ENCODE measurements at places on chromosomes 2 and 18.

GRCh38 chr18:79424008-79424565 lies 28.4 kb downstream of the NFATC1 start:
- no peak for DNase-seq

DNA sequence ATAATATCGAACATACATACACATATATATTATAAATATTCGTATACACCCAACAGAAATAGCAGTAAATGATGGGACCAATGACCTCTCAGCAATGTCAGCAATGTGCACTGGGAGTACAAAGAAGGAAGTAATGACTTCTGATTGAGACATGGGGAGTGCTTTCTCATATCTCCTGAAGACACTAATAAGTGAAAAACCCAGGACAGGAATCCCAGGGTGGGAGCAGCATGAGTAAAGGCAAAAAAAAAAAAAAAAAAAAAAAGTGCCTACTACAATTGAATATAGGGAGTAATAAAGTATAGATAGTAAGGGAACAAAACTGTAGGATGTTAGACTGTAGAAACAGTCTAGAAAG lies 491.3 kb downstream of the IRS1 start:
- no peak for DNase-seq

- no peak for DNase-seq
These were observed 17.6 kb upstream of the PPP4R1 start for GRCh38 chr18:9631814-9632496.

DNA sequence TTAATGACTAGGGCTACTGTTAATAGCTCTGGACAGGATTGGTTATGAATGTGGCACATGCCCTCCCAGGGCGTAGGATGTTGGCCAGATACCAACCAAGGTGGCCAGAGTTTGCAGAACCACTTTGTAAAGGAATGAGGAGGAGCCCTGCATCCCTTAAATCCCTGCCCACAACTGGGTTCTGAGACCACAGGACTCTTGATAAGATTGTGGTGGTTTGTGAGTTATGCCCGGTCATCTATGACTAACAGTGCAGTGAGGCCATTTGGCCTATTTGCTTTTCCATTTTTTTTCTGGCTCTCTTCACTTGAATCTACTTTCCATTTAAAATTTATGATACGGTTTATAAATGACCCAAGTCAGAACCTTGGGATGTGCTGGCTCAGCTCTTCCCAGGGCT lies 294.5 kb downstream of the PRKCE start:
- no peak for DNase-seq

- DNase-seq: no peak
These were observed 80.8 kb upstream of the ACSL3 start for GRCh38 chr2:222780051-222780450.

GRCh38 chr18:49731421-49731841 lies 81.9 kb downstream of the ACAA2 start:
- DNase-seq: no peak

DNA sequence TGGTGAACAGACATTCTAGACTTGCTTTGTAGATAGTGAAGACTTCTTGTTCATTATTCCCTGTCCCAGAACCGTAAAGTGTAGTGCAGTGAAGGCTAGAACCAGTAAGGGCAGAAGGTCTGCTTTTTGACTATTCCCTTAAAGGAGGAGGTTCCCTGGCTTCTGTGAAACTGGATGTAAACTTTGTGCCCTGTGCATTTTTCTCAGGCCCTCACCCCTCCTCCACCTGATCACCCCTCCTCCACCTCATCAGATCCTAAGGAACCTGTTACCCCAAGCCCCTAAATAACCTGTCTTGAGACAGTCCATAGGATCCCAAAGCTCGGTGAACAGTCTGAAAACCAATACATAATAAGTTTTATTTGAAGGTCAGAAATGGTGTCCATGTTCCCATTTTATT lies 33.7 kb downstream of the SFT2D3 start:
- DNase-seq: no peak

DNA sequence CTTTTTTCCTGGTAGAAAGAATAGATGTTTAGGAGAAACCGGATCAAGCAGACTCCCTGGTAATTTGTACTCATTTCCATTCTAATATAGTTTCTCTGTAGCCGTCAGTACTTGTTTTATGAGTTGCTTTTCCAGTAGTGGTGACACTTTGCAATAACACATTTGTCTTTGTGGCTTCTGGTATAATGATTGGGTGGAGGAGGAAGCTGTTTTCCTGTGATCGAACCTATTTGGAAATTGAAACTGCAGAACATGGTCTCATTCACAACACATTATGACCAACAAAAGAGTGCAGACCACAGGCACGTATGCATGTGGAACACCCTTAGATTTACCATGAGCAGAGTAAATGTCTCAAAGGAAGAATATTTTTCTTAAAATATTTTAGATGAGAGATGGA lies 7.6 kb upstream of the SERPINB12 start:
- DNase-seq: no peak

GRCh38 chr18:74796841-74797576 lies 199.3 kb downstream of the ZNF407 start:
- no peak for DNase-seq

DNA sequence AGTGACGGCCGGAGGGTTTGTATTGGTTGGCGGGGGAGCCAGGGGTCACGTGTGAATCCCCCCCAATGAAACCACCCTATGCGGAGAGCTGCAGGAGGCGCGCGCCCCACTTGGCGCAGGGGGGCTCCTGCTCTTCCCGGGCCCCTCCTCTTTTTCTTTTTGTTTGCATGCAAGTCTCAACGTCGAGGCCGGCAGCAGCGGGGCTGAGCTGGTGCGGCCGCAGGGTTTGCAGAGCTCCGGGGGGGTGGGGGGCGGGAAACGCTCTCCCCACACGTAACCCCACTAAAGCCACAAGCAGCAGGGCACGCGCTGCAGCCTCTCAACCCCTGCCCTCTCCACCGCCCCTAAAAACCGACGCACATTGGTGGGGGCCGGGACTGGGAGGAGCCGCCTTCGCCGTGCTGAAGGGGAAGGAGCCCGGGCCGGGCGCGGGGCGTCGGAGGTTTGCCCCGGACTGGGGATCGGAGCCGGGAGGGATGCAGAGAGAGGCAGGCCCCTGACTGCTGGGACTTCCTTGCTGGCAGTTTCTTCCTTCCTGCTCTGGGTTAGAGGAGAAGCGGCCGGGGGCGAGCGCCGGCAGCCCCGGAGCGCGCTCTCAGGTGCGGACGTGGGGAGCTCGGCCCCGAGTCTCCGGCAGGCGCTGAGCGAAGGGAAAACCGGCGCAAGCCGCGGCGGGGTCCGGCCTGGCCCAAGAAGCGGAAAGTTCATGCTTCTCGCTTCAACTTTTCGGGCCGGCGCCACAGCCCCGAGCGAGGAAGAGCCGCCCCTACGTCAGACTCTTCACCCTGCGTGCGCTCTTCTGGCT lies 864 bp downstream of the LBH start:
- DNase-seq: peak; percentile 73

DNA sequence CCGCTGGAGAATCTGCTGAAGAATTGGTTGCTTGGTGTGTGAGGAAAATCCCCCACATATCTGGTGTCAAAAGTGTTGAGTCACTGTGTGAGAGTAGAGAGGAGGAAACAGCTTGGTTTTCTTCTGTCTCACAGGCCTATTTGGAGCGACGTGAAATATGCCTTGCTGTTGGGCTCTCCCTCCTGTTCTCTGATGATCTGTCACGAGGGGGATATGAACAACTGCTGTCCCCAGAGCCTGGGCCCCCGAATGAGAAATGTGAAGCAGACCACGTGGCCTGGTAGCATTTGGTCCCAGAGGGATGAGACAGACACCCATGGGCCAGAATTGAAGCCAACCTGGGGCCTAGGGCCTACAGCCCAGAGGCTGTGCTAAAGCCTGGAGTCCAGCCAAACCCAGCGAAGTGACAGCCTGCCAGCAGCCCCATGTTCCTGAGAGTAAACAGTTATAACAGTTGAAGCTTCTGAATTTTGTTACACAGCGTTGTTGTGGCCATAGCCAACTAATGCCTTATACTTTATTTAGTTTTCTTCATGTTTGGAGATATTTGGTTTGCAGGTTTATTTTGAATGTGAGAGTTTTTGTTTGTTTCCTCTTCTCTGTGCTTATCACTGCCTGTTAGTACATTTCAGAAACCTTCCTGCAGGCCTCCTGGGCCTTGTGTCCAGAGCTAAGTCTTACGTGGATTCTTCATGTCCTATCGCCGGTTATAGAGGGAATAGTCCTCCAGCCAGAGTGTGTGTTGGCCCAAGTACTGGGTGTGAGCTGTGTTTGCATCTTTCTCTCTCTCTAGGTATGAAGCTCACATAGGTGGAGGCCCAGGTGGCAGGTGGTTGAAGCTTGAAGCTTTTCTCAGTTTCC lies 18.7 kb upstream of the COLEC12 start:
- DNase-seq: no peak

DNA sequence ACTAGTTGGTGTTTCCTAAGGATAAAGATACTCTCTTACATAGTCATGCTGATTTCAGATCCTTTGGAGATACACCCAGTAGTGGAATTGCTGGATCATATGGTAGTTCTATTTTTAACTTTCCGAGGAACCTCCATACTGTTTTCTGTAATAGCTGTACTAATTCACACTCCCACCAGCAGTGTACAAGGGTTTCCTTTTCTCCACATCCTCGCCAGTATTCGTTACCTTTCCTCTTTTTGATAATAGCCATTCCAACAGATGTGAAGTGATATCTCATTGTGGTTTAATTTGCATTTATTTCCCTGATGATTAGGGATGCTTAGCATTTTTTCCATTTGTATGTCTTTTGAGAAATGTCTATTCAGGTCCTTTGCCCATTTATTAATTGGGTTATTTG lies 34.0 kb downstream of the ACTR2 start:
- no peak for DNase-seq

GRCh38 chr2:72134997-72135800 lies 12.5 kb downstream of the CYP26B1 start:
- DNase-seq: no peak

- DNase-seq: no peak
These were observed 14.9 kb upstream of the DTNB start for GRCh38 chr2:25688236-25688635.

- DNase-seq: no peak
These were observed 32.8 kb downstream of the MSH6 start for GRCh38 chr2:47815764-47816163.

- DNase-seq: no peak
These were observed 652.9 kb downstream of the NR4A2 start for GRCh38 chr2:155679647-155680046.

- DNase-seq: no peak
These were observed 224.6 kb downstream of the PHLPP1 start for GRCh38 chr18:62939926-62940325.

DNA sequence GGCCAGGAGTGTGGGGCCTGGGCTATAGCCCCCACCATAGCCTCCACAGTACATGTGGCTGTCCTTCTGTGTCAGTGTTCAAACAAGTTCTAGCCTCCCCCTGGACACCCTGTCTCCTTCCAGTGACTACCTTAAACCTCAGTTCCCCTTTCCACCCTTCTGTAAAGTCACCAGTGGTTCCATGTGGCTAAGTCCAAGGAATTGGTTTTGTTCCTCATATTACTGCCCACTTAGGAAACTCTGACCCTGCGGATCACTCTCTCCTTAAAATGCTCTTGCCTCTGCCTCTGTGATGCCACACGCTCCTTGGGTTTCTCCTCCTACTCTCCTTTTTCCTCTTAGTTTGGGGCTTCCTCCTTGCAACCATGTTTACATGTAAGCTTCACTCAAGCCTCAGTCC lies 27.8 kb upstream of the REL start:
- DNase-seq: no peak

- DNase-seq: no peak
These were observed 1459.9 kb upstream of the CELF4 start for GRCh38 chr18:39025531-39025930.

DNA sequence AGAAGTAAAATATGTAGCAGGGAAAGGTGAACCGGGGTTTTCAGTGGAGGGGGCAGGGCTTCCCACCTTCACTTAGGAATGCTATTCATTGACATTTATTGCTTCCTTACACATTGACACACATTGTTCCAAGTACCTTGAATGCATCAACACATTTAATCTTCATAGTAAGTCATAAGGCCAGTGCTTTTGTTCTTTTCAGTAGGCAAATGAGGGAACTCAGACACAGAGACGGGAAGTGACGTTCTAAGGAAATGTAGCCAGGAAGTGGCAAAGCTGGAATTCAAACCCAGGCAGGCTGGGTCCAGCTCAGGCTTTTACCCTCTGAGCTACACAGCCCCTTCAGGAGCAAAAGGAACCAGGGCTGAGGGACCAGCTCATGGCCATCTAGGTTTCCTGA lies 20.7 kb downstream of the BMP10 start:
- no peak for DNase-seq

DNA sequence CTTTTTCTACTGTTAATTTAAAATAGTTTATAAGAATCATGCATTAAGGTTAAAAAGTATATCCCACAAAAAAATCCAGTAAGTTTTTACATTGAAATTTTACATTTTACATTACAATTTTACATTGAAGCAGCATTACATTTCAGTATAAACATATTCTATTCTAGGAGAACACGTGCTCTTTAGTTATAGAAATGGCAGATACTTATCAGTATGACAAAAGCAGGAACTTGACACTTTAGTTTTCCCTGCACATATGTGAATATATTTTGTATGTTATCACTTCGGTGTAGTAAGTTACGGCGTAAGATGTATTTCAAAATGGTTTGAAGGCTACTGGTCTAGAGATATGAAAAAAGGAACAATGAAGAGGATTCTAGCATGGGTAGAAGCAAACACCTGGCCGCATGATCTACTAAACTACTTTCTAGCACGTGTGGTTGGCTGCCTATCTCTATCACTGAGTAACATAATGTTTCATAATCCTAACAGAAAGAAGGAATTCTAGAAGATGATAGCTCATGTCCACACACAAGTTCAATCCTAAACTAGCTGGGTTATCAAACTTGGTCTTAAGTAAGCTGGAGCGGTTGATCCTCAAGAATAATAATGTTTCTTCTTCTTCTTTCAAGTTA lies 5.4 kb downstream of the IMMT start:
- DNase-seq: no peak

All from endothelial cell (in vitro differentiated cells).